ENCODE measurements at places on chromosomes 5 and 9.

GRCh38 chr5:96633820-96634219 is 28.4 kb upstream of the CAST start:
- no peak for DNase-seq

DNA sequence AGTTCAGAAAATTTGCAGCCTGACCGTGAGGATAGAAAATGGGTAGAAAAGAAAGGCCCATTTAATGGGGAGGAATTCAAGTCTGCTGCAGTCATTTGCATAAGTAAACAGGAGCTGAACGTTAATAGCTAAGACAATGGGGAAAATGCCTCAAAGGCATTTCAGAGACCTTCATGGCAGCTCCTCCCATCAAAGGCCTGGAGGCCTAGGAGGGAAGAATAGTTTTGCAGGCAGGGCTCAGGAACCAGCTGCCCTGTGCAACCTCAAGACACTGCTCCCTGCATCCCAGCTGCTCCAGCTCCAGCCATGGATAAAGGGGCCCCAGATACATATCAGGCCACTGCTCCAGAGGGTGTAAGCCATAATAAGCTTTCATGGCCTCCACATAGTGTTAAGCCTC is 32.2 kb upstream of the CDH18 start:
- no peak for DNase-seq

DNA sequence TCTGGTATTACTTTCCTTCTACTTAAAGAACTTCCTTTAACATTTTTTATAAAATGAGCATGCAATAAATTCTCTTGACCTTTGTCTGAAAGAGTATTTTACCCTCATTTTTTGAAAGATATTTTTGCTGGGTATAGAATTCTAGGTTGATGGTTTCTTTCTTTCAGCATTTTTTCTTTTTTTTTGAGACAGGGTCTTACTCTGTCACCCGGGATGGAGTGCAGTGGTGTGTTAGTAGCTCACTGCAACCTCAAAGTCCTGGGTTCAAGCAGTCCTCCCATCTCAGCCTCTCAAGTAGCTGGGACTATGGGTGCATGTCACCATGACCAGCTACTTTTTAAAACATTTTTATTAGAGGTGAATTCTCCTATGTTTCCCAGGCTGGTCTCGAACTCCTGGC is 10.7 kb upstream of the TSC1 start:
- no peak for DNase-seq

DNA sequence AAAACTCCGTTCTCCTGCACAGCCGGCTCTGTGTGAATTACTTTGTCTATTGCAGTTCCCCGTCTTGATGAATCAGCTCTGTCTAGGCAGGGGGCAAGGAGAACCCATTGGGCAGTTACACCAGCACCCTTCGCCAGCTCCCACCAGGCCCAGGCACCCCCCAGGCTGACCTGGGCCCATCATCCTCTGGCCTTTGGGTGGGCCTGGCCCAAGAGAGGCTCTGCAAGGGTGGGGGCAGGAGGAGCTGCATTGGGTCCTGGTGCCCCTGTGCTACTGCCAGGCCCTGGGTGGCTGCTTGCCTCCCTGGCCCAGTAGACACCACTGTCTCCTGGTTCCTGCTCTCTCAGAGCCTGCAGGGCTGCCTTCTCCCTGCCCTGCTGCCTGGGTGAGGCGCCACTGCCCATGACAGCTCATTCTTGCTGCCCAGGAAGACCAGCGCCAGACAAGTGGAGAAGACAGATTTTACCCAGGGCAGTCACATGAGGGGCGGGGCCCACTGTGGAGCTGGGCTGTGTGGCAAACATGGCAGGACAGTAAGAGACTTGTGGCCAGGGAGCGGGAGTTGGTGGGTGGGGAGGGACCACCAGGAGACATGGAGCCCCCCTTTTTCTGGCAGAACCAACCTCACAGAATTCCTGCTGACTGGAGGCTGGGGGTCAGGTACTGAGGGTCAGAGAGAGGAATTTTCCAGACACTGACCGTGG is 67.2 kb downstream of the MRPL36 start:
- no peak for DNase-seq

GRCh38 chr5:154721481-154722058 is 33.6 kb upstream of the LARP1 start:
- DNase-seq: no peak

GRCh38 chr9:23630488-23630887 is 195.6 kb downstream of the ELAVL2 start:
- no peak for DNase-seq

DNA sequence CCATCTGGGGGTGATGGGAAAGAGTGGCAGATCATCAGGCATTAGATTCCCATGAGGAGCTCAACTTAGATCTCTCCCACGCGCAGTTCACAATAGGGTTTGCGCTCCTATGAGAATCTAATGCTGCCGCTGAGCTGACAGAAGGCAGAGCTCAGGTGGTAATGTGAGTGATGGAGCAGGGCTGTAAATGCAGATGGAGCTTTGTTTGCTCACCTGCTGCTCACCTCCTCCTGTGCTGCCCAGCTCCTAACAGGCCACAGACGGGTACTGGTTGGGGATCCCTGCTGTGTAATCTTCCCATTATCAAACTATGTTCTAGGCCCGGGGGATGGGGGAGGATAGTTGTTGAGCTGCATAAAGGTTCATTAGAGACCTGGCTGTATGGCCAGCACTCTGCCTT is 58.4 kb downstream of the UGCG start:
- DNase-seq: no peak
